RCC 7860 (cell line): ENCODE measurements at places on chromosomes 1 and 21.

- no peak for DNase-seq
These were observed 17.3 kb downstream of the RIMS3 start for GRCh38 chr1:40648200-40648599.

GRCh38 chr1:31110846-31111245, 45.3 kb upstream of the PUM1 start:
- no peak for DNase-seq

DNA sequence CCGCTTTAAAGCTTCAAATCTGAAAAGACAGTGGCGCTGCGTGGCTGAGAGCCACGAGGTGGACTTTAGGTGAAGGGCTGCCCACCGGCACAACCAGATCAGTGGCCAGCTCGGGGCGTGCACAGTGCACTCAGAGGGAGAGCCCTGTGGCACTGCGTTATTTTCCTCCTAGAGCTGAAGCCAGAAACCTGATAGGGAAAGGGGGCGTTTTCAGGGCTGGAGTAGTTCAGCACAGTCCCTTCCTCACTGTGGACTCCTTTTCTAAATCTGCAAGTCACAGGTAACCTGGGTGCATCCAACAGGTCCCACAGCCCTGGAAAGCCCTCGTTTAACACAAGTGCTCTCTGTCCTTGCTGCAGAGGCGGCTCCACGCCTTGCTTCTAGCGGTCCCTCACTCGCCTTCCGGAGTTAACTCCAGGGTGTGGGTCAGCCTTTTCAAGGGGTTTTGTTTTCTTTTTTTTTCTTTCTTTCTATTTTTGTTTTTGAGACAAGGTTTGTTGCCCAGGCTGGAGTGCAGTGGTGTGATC, 81.2 kb downstream of the GALNT2 start:
- DNase-seq = no peak

GRCh38 chr1:14940285-14940870, 213.2 kb upstream of the TMEM51 start:
- DNase-seq = no peak

- DNase-seq = no peak
These were observed 222.8 kb downstream of the TPR start for GRCh38 chr1:186152227-186152619.
